ENCODE measurements at places on chromosomes 3 and 15.

- DNase-seq: no peak
These were observed 26.9 kb downstream of the ABTB1 start for GRCh38 chr3:127699416-127700300.

DNA sequence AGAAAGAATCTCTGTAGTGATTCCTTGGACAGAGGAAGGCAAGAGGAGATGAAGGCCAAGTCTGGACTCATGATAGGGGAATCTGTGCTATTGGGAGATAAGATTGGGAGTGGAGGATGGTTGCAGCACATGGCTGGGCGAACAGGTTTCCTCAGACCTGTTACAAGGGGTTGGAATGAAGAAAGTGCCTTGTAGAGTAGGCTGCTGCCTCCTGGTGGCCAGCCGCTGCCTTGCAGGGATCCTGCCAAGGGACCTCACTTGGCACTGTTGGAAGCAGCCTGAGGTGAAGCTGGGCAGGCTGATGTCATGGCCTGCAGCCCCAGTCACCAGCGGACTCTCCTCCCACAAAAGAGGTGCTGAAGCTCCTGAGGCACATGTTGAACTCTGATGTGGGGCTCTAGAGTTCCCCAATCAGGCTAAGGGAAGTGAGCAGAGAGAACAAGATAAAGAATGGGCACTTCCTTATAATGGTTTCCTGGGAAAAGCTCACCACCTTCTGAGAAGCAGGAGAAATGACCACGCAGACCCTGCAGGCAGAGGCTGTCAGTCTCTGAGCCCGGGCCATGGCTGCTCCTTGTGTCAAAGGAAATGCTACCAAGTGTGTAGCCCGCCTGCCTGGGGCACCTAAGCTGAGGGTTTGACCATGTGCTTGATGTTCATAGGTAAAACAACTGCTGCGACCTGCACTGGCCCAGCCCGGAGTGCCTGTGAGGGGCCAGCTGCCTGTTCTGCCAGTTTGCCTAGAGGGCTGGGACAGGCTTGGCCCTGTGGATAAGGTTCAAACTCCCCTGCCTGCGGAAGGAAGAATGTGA lies 1.6 kb upstream of the TEX264 start:
- no peak for DNase-seq

DNA sequence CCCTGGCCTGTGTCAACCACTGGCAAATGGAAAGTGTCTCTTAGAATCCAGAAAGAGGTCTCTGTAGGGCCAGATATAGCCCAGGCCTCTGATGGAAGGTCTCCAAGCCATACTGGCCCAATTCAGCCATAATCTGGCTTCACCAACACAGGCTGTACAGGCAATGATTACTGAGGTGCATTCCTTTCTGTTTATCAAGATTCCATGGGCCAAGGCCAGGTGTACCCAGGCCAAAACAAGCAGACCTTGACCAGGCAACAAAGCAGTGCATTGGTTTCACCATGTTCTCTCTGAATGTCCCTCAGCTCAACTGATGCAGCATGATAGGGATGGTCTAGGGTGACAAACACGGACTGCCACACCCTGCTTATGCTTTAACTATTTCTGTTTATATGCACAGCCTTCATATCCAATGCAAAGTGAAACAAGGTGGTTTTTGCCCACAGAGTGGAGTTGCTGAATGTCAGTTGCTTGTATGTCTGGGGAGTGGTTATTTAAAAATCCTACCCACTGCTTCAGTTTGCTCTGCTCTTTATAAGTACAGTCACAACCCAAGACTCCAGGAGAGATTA lies 25.2 kb downstream of the CCNL1 start:
- DNase-seq: no peak

DNA sequence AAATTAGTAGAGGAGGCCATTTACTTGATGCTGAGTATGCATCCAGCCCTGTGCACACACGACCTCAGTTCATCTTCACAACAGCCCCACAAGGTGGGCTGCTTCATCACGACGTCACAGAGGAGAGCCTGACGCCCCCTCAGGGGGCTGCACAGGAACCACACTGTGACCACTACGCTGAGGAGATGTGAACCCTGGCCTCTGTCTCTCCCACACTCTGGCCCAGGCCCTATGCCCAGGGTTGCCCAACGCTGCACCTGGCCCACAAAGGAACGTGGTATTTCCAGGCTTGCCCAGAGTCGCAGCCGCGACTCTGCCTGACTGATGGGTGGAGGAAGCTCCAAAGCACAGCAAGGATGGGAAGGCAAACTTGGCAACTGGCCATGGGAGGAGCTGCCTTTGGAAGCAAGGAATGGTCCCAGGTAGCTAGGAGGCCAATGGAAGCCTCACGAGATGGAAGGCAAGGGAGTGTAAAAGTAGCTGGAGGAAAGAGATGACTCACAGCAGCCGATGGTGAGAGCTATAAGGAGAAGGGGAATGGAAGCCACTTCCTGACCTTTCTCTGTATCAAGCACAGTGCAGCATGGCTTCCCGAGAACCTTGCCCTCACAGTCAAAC lies 226.0 kb downstream of the KLF13 start:
- DNase-seq: no peak

GRCh38 chr15:63380151-63380807 lies 1.4 kb downstream of the CA12 start:
- no peak for DNase-seq

- DNase-seq: no peak
These were observed 552.6 kb upstream of the GOLIM4 start for GRCh38 chr3:168648321-168648720.

- DNase-seq: no peak
These were observed 73.9 kb downstream of the ATP10A start for GRCh38 chr15:25789211-25789610.

- DNase-seq: no peak
These were observed 4.5 kb downstream of the CEP19 start for GRCh38 chr3:196707566-196707965.

GRCh38 chr3:13347390-13347950 lies 72.7 kb downstream of the NUP210 start:
- DNase-seq: no peak

DNA sequence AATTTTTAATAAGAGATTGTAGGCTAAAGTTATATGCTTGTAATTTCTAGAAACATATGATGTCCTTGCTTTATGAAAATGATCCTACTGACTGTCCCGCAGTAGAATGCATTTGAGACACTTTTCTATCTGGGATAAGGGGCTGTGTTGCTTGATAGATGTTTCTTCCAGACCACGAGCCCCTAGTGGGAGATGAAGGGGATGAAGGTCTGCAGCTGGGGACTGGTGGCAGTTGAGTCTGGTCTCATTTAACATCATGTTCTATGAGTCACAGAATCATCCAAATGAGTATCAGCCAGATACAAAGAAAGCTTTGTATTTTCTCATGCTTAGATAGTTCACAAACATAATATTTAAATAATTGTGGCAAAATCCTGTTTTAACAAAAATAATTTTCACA lies 84.3 kb upstream of the PRTG start:
- no peak for DNase-seq

DNA sequence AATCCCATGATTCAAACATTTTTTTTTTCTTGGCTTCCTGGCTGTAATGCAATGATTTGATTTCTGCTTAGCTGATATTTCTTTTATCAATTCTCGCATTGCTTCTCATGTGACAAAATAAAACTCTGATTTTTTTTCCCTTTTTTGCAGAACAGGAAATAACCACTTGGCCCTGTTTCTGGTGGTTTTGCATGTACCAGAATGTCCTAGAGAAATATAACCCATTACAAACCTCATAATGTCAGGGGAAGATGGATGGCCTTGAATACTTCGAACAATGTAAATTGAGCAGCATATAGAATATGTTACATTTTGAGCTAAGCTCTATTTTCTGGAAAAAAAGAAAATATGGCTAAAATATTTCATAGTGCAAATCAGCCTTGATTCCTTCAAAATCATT lies 275.6 kb downstream of the RAP2B start:
- no peak for DNase-seq

- DNase-seq: no peak
These were observed 199.9 kb downstream of the MFSD1 start for GRCh38 chr3:159001711-159002110.

Data from cortex of kidney (tissue), 1 donor.